Renal cortex interstitium (tissue), 15 donors: ENCODE measurements at places on chromosomes 6 and 20. TPM values are rescaled to one million over a fixed set of nuclear protein-coding genes. Genes with fewer than 3 reads are reported as not detected.

DNA sequence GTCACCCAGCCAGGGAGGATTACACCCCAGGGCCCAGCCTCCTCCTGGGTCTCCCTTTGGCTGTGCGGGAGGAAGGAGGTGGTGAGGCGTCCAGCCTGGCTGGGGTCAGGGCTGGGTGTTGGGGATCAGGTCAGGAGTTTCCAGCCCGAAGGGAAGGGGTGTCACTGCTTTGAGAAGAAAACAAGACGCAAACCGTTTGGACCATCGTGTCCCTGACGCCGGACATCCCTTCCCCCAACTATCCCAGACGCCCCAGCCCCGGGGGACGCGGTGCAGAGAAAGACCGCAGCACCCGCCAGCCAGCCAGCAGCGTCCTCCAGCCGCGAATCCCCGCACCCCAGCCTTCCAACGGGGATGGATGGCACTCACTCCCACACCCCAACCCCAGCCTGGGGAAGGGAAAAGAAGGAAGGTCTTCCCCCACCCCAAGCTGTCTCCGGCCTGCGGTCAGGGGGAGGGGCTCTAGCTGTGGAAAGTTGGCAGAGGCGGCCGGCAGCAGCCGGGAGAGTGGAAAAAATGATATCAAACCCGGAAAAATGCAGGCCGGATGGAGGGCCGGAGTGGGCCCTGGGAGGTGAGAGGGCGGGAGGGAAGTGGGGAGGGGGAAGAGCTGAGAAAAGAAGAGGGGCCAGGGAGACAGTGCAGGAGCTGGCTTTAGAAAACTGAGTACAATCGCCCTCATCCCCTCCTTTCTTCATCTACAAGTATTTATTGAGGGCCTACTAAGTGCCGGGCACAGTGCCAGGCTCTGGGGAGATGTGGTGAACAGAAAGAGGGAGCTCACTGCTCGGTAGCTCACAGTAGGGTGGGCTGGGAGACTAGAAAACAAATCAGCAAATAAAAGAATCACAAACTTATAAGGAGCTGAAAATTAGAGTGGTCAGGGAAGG, 10.6 kb downstream of the REM1 start:
- DNase-seq = peak; percentile 78

GRCh38 chr6:166488076-166488685, 98.3 kb downstream of the RAMACL start:
- peak; percentile 67 for DNase-seq

SLC17A5 gene
- 18.9 TPM for polyA plus RNA-seq

NECAB3 gene
- polyA plus RNA-seq = 18.6 TPM

GRCh38 chr20:31670371-31671228, 32.9 kb downstream of the COX4I2 start:
- no peak for DNase-seq

GRCh38 chr6:145749632-145750031, 14.3 kb upstream of the EPM2A start:
- DNase-seq = no peak

DNA sequence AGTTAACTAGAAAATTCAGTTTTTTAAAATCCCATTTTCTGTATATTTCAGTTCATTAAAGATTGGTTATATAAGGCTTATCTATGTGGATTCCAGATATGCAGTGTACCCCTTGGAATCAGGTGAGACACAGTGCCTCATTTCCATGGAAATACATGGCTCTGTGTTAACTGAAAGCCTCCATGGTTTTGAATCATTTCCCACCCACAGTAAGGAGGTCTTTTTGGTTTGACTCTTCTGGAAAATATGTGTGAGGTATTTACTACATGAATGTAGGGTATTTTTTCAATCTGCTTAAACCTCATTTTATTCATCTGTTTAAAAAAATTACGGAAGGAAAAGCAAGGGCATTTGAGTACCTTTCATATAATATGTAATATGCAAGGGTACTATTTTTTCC, 25.5 kb downstream of the RNF144B start:
- DNase-seq = no peak

DNA sequence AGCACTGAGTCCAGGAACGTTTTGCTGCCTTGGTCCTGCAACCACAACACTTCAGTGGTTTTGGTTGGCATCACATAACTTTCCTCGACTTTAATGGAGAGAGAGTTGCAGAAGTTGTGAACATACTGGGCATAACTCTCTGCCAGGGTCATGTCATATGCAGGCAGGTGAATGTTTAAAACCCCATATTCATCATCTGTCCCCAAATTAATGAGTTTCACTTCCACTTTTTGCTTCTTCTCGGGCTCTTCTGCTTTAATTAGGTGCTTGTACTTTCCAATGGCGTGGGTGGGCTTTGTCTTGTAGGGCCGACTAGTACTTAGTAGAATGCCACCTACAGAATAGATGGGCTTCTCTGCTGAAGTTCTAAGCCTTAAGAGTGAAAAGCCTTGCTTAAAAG, 45.2 kb upstream of the TFAP2A start:
- DNase-seq = no peak

- no peak for DNase-seq
These were observed 7.9 kb downstream of the EXOC2 start for GRCh38 chr6:684831-685636.

DNA sequence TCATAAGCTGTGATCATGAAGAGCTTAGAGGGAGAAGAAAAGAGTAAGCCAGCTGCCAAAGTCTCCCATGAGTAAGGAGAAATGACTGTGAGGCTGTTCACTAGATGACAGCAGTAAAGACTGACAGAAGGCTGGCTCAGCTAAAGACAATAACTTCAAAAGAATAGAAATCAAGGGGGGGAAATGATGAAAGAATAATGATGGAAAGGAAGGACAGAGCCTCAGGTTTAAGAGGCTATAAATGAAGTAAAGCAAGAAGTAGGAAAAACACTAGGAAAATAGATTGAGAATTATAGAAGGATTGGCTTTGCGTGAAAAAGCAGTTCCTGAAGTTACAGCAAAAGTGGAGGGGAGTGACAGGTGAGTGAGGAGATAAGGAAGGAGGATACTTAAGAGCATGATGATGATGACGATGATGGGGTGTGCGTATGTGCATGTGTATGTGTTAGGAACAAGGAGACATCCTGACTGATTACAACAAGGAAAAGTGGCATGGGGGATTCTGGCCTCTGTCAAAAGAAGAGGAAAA, 48.2 kb downstream of the HBS1L start:
- no peak for DNase-seq

AGER gene
- polyA plus RNA-seq = 25.3 TPM

GRCh38 chr20:17758010-17758409, 58.2 kb downstream of the BANF2 start:
- DNase-seq = no peak

GRCh38 chr6:68086199-68086598, 548.9 kb upstream of the ADGRB3 start:
- DNase-seq = no peak

- DNase-seq = no peak
These were observed 652 bp downstream of the BMP6 start for GRCh38 chr6:7726416-7727085.

GRCh38 chr6:111523484-111524167, 40.6 kb upstream of the REV3L start:
- DNase-seq = no peak

RIN2 gene
- 40.5 TPM for polyA plus RNA-seq

DNA sequence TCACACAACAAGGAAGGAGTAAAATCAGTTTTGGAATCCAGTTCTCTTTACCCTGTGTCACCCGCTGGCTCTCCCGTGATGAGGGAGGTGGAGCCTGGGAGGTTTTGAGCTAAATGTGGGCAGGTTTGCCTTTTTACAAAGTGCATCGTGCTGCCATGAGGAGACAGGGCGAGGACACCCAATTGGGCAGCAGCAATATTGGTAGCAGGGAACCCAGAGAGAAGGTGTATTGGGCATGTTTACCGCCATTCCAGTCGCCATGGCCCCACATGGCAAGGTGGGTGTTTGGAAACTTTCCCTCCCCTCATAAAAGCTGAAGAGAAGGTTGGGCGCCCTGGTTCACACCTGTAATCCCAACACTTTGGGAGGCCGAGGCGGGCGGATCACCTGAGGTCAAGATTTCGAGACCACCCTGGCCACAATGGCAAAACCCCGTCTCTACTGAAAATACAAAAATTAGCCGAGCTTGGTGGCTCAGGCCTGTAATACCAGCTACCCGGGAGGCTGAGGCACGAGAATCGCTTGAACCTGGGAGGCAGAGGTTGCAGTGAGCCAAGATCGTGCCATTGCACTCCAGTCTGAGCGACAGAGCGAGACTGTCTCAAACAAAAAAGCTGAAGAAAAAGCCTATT, 3.5 kb upstream of the UBE2V1 start:
- no peak for DNase-seq

DNA sequence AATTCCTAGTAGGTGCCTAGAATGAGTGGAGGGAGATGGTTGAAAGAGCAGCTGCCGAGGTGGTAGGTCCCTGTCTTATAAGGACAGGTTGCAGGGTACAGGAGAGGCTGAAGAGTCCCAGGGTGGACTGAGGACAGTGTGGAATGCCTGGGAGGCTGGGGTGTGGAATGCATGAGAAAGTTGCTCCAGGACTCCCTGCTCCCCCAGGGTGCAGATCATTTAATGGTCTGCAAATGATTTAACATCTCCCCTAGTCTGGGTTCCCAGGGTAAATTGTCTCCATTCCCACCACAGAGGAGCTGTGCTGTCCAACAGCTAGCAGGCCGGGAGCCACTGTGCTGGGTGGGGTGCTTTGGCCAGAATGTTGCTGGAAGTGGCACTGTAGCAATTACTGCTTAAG, 76.0 kb downstream of the CD83 start:
- DNase-seq = peak; percentile 17

DNA sequence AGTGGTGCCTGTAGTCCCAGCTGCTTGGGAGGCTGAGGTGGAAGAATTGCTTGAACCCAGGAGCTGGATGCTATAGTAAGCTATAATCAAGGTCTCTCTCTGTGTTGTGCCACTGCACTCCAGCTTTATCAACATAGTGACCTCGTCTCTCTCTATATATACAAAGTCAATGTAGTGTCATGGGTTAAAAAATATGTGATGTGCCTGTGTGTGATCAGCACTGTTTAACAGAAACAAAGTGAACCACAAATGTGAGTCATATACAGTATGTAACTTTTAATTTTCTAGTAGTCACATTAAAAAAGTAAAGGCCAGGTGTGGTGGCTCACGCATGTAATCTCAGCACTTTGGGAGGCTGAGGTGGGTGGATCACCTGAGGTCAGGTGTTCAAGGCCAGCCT, 85.3 kb upstream of the RNF24 start:
- no peak for DNase-seq

APOM gene
- 105 TPM for polyA plus RNA-seq

- no peak for DNase-seq
These were observed 107.1 kb downstream of the TSHZ2 start for GRCh38 chr20:53079261-53079691.

C4B gene
- 22.1 TPM for polyA plus RNA-seq

GRCh38 chr20:46040902-46041535, 12.0 kb downstream of the SLC12A5 start:
- DNase-seq = peak; percentile 74

DNA sequence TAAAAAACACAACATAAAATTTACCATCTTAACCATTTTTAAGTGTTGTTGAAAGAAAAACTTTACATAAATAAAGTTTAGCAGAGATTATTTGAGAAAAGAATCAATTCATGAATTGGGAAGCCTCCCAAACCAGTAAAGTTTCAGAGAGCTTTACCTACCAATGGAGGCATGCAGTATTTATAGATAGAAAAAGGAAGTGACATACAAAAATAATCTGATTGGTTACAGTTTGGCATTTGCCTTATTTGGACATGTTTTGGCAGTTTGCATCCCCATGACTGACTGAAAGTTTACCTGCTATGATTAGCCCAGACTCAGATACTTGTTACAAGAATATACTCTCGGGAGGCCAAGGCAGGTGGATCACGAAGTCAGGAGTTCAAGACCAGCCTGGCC, 3.7 kb upstream of the CMTR1 start:
- no peak for DNase-seq

FERMT1 gene
- 5.2 TPM for polyA plus RNA-seq
